ENCODE measurements at places on chromosomes 2 and 18. TPM values are rescaled to one million over a fixed set of nuclear protein-coding genes. Genes with fewer than 3 reads are reported as not detected.

DLX1 gene
- total RNA-seq: 48.9 TPM

FAM110C gene
- total RNA-seq: 0.09 TPM

GREB1L gene
- 80.5 TPM for total RNA-seq

- H3K27me3 ChIP-seq: no peaks in the 10 kb centered on the region
- no peak for DNase-seq
- H3K4me1 ChIP-seq: peaks cover 7% of the 10 kb centered on the region
- no peak overlapping the region for H3K27ac ChIP-seq
- H3K36me3 ChIP-seq: no peaks in the 10 kb centered on the region
These were observed 157.0 kb downstream of the ERBB4 start for GRCh38 chr2:212381428-212382102.

- peak; percentile 76 for DNase-seq
- H3K36me3 ChIP-seq: no peaks in the 10 kb centered on the region
- H3K4me1 ChIP-seq: peaks cover 34% of the 10 kb centered on the region
- H3K27me3 ChIP-seq: no peaks in the 10 kb centered on the region
- H3K27ac ChIP-seq: peak overlapping the region; percentile 85
These were observed 290.3 kb downstream of the TRIB2 start for GRCh38 chr2:13006829-13007717.

- H3K4me1 ChIP-seq: peaks cover 14% of the 10 kb centered on the region
- DNase-seq: no peak
- no peaks in the 10 kb centered on the region for H3K36me3 ChIP-seq
- no peak overlapping the region for H3K4me3 ChIP-seq
- H3K27me3 ChIP-seq: no peaks in the 10 kb centered on the region
These were observed 156.1 kb downstream of the LDLRAD4 start for GRCh38 chr18:13374468-13375301.

DNA sequence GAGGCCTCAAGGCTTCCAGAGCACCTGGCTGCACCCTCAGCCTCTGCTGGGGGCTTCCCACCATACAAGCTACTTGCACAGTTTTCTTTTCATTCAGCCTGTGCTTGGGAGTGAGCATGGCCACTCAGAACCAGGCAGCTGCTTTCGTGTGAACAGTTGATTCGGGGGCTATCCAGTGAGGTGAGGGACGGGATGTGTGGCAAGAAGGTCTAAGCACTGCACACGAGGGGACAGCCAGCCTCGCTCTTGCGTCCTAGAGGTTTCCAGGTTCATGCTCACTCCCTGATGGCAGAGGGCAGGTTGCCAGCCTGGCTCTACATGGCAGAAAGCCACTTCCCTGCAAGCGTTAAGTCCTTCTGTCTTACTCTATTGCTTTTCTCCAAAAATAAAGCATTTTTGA, 146.2 kb downstream of the MBP start:
- peaks cover 2% of the 10 kb centered on the region for H3K27me3 ChIP-seq
- no peaks in the 10 kb centered on the region for H3K36me3 ChIP-seq
- H3K4me3 ChIP-seq: no peak overlapping the region
- peaks cover 12% of the 10 kb centered on the region for H3K4me1 ChIP-seq
- no peak for DNase-seq

DNA sequence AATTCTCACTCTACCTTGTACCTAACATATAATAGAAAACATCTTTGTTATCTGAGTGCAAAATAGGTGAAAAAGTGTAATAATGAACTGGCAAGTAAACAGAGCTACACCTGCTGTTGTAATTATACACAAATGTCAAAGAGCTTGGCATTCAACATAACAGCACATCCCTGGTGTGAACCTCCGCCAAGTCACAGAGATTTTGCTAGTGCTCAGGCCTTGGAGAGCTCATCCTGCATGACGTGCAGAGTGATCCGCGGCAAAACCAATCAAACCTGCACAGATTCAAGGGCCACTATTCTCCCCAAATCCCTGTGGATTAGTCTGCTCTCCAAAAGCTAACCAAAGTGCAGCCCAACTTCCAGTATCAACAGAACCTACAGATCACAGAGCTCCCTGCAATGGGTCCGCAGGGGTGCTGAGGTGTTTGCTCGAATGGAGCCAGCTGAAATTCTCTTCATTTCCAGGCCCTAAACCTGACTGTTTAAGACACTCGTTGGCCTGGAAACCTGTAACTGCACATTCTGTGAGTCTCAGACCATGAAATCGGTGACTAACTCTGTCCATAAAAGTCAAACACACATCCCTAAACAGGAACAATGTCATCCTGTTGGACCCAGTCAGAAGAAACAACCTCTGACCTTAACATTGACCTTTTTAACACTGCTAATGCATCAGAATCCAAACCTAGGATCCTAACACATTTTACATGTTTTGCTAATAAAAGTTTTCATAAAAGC, 111.8 kb downstream of the EPB41L3 start:
- no peaks in the 10 kb centered on the region for H3K36me3 ChIP-seq
- no peak for DNase-seq
- no peak overlapping the region for H3K4me3 ChIP-seq
- peaks cover 14% of the 10 kb centered on the region for H3K4me1 ChIP-seq

DNA sequence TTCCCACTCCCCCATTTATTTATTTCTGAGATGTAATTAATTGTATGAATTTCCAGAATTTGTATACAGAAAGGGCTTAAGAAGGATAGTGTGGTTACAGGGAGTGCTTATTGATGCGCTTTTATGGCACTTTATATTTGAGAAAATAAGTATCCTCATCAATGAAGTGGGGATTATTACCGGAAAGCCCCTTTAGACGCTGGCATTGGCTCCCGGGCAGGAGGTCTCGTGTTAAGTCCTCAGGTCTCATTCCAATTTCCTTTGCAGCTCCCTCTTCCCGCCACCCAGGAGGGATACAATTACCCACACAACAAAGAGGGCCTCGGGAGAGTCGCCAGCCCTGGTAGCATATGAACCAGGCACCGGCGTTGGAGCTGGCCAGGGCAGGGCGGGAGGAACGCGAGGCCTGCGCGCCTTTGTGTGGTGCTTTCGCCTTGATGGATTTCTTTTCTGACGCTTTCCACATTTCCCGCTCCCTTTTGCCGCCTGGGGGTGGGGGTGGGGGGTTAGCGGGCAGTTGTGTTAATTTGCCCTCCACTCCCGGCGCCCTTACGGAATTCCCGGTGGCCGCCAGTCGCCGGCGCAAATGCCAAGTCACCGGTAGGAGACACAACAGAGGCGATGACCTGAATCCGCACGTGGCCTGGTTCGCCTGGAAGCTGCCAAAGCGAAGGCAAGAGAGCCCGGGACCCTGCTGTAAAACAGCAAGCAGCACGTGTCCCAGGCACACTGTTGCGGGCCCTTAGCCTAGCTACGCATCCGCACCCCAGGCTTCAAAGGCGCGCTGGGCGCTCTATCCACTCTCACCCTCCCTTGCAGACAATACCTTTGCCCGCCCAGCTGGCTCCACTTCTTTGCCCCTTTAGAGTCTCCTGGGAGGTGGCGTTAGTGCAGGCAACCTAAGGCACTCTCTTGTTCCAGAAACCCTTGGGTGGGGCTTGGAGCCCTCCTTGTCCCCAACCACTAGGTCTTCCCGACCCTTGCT, 3.3 kb downstream of the GAD1 start:
- H3K4me1 ChIP-seq: peaks cover 46% of the 10 kb centered on the region
- peak overlapping the region; percentile 61 for H3K4me3 ChIP-seq
- no peak for DNase-seq
- H3K27ac ChIP-seq: no peak overlapping the region

GRCh38 chr2:36798724-36799123, 102.2 kb downstream of the VIT start:
- no peak overlapping the region for H3K4me3 ChIP-seq
- H3K27ac ChIP-seq: no peak overlapping the region
- no peaks in the 10 kb centered on the region for H3K4me1 ChIP-seq
- peaks cover 4% of the 10 kb centered on the region for H3K27me3 ChIP-seq

GRCh38 chr2:108621687-108622681, 87.7 kb downstream of the LIMS1 start:
- no peaks in the 10 kb centered on the region for H3K27me3 ChIP-seq
- H3K4me1 ChIP-seq: peaks cover 58% of the 10 kb centered on the region
- H3K4me3 ChIP-seq: no peak overlapping the region
- H3K27ac ChIP-seq: peak overlapping the region; percentile 30

GRCh38 chr2:178679891-178680290, 127.3 kb downstream of the TTN start:
- H3K36me3 ChIP-seq: no peaks in the 10 kb centered on the region
- no peaks in the 10 kb centered on the region for H3K4me1 ChIP-seq
- no peak overlapping the region for H3K27ac ChIP-seq
- DNase-seq: no peak
- H3K4me3 ChIP-seq: no peak overlapping the region

- no peak overlapping the region for H3K4me3 ChIP-seq
- H3K36me3 ChIP-seq: no peaks in the 10 kb centered on the region
- no peak for DNase-seq
- peak overlapping the region; percentile 31 for H3K27ac ChIP-seq
- H3K4me1 ChIP-seq: peaks cover 35% of the 10 kb centered on the region
These were observed 510.4 kb upstream of the CNTNAP5 start for GRCh38 chr2:123514613-123515207.

GRCh38 chr2:16067866-16068551, 127.7 kb downstream of the MYCN start:
- no peak for DNase-seq
- no peak overlapping the region for H3K4me3 ChIP-seq
- H3K27me3 ChIP-seq: no peaks in the 10 kb centered on the region
- peaks cover 11% of the 10 kb centered on the region for H3K36me3 ChIP-seq
- H3K27ac ChIP-seq: peak overlapping the region; percentile 43
- H3K4me1 ChIP-seq: peaks cover 77% of the 10 kb centered on the region

DNA sequence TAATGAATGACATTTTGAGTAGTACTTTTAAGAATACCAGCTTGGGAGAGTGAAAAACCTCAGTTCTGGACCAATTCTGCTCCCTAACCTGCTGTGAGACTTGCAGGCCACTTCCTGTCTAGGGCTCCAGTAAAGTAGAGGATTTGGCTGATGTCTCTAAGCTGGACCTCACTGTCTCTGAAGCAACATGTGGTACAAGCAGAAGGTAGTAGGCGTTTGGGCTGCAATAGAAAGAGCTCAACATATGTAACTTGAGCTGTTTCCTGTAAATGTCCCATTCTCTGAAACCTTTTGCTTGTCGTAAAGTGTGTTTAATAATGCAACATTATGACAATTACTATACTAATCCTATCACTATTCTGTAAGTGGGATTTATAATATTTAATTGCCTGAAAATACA, 213.1 kb downstream of the MYO3B start:
- H3K27me3 ChIP-seq: peaks cover 32% of the 10 kb centered on the region
- H3K4me1 ChIP-seq: no peaks in the 10 kb centered on the region
- no peak for DNase-seq
- no peaks in the 10 kb centered on the region for H3K36me3 ChIP-seq
